HuH-7.5 (cell line): ENCODE measurements at places on chromosomes 1 and 21.

GRCh38 chr1:53308506-53308905 lies 19.4 kb downstream of the LRP8 start:
- no peak for DNase-seq

- no peak for DNase-seq
Observed at GRCh38 chr1:223487887-223488259, 94.7 kb downstream of the CCDC185 start.

GRCh38 chr21:44734841-44735240 lies 23.5 kb upstream of the TSPEAR start:
- no peak for DNase-seq

GRCh38 chr21:34192646-34193285 lies 119.4 kb downstream of the MRPS6 start:
- no peak for DNase-seq

GRCh38 chr1:74652711-74653139 lies 20.9 kb downstream of the ERICH3 start:
- DNase-seq: no peak

GRCh38 chr1:59698386-59698785 lies 116.4 kb upstream of the HOOK1 start:
- DNase-seq: no peak

GRCh38 chr1:192993426-192994085 lies 65.6 kb downstream of the UCHL5 start:
- no peak for DNase-seq

GRCh38 chr1:90919900-90920299 lies 101.9 kb downstream of the ZNF644 start:
- DNase-seq: no peak

- DNase-seq: no peak
Observed at GRCh38 chr1:98104289-98104688, 183.5 kb upstream of the DPYD start.

DNA sequence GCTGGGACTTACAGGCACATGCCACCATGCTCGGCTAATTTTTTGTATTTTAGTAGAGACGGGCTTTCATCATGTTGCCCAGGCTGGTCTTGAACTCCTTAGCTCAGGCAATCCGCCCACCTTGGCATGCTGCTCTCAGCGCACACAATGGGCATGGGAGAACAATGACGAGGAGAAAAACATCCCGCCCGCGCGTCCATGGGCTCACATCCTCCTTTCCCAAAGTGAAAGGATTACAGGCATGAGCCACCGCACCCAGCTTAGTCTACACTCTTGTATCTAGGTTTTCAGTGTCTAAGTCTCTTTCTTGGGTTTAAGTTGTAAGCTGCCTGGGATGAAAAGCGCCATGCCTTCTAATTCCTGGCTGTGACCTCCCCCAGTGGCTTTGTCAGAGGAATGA lies 37.9 kb downstream of the CDK18 start:
- DNase-seq: no peak

DNA sequence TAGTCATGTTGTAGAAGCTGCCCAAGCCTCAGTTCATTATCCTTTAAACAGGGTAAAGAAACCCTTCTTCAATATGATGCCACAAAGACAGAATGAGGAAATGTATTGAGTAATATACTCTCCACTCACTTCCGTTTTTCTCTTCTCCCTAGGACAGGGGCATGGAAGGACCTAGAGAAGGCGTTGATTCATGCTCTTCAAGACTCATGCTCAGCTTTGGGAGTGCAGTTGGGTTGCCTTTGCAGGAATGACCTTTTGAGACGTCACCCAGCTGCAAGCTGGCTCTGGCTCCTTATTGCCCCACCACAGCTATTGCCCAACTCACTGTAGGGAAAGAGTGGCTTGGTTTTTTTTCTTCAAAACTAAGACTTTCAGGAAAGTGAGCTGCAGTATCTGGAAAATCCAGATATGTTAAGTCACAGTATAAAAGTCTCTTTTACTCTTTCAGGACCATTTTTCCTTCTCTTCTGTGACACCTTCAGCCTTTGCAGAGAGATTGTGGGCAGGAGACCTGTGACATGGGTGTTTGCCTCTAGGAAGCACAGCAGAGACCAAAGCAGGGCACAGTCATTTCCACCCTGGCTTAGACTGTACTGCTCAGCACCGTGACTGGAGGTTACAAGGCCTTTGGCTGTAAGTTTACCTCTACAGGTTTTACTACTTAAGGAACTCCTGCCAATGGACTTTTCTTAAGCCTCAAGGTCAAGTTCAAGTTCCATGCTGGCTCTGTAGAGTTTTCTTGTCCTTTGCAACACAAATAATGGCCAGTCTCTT lies 39.5 kb downstream of the XCL2 start:
- DNase-seq: no peak

DNA sequence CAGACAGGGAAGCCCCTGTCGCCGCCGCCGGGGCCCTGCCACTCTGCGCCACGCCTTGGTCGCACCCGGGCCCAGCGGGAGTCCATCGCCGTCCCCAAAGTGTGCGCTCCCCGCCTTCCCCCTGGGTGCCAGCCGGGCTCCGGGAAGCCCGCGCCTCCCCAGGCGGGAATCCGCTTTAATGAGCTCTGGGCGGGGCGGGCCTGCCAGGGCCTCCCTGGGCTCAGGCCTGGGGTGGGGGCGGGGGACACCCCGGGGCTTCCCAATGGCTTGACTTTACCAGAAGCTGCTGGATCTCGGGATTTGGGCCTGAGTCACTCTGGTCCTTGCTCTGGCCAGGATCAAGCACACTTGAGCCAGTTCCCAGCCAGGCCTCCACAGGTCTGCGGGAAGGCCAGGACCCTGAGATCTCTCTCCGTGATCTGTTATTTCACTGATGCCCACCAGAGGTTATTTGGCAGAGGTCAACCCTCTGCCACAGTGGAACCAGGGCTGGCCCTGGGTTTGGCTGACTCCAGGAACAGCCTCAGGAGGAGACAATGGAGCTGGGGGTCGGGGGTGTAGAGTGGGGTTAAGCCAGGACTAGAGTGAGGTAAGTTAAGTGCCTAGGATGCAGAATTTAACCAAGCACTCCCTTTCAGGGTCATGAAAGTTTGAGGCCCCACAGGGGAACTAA lies 178.4 kb upstream of the EDN2 start:
- no peak for DNase-seq

DNA sequence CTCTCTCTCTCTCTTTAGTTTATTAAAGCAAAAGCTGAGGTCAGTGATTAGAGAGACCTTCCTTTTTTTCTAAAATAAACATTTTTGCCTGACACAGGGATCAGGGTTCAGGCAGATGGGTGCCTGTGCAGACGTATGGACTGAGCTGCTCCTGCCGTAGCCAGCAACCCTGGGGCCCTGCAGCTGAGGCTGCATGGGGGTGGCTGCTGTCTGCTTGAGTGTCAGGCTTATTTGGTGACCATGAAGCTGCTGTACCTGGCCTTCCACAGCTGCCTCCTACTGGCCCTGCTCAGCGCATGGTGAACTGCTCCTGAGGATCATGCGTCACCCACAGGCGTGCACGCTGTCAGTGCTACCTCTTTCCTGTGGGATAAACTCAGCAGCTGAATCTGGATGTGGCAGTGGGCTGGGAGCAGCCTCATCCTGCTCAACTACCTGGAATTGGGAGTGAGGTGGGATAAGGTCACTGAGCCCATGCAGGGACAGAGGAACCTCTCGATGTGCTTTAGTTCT lies 35.1 kb downstream of the GNG4 start:
- DNase-seq: peak; percentile 55

- DNase-seq: no peak
Observed at GRCh38 chr1:200426196-200426595, 16.4 kb upstream of the ZNF281 start.

- DNase-seq: no peak
Observed at GRCh38 chr21:23496729-23497128, 2110.6 kb downstream of the MRPL39 start.

DNA sequence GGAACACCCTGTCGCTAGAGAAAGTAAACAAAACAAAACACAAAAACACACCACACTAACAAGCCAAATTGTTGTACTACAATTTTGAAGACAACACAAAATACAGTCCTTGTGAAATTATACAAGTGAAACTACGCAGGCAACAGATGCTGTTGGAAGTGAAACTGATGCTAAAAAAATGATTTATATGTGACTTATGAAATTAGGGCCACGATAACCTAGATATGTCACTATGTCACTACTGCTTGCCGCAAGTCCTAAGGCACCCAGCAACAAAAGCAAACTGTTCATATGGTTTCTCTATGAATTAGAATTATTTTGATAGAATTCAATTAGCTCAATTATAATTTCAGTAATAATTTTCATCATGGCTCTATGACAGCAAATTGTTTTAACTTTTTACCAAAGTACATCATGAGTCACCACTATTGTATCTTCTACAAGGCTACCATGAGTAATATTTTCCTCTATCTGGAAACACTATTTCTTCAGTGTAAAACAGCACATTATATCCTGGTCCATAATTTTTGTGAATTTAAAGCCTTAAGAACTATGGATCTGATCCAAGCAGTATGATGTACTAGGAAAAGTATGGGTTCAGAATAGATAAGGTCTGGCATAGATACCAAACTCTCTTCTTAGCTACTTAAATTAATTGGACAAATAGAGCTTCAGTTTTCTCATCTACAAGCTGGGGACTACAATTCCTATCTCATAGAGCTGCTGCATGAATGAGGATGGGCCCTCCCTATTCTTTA lies 216.3 kb downstream of the COL11A1 start:
- DNase-seq: no peak

DNA sequence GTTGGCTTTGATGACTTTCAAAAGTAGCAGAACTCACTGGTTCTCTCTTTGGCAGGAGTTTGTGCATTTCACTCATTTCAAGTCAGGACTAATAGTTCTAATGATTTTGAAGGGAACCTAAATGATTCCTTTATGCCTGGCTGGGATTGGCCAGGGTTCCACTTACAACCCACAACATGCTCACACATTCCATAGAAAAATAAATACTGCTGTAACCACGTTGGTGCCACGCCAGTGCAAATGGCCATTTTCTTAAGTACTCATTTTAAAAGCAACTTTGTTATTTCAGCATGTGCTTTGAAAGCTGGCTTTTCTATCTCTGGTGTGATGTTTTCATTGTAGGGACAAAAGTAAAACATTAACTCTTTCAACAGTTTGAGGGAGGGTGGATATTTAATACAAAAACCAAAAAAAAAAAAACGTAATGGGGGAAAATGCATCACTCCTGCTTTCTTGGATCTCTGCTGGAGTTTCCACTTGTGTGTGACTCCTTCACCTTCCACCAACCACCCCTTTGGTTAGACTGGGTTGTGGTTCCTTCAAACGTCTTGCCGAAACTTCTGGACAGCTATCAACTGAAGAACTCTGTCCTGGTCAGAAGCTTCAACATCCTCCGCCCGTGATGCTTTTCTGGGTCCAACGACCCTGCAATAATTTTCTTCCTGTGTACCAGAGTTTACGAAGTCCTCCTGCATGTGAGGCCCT lies 300.4 kb upstream of the RUNX1 start:
- DNase-seq: no peak

- DNase-seq: no peak
Observed at GRCh38 chr1:5370311-5370710, 621.9 kb downstream of the NPHP4 start.

DNA sequence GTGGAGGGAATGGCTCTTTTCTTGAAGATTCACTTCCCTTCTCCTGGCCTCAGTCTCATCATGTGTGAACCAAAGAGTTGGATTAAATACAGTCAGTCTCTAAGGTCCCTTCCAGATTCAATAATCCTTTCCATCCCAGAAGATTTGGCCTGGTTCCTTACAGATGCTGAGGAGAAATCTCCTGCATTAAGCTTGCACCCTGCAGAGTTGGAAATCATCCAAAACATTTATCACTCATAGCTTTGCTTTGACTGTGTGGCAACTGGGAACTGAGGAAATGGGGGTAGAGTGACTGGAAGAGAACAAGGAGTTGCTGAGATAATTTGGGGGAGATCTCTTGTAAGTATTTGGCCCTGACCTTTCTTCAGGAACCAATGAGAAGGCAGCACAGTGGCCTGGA lies 220.5 kb upstream of the SGIP1 start:
- no peak for DNase-seq

DNA sequence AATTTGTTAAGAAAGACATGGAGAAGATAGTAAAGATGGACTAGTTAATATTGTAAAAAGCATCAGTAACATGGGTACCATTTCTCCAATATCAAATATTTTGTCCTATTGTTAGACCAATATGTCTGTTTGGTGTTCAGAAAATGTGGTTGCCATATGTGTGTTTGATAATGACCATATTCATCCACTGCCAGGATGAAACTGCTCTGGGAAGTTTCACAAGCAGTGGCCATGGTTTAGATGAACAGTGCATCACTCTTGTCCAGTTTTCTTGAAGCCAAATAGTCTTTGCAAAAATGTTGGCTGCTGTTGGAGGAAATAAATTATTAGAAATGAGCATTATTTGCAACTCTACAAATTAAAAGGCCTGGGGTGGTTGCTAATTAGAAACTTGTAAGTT lies 333.8 kb downstream of the NUF2 start:
- no peak for DNase-seq

GRCh38 chr1:62012095-62012494 lies 182.6 kb upstream of the L1TD1 start:
- no peak for DNase-seq

GRCh38 chr1:169259816-169260215 lies 107.8 kb downstream of the NME7 start:
- DNase-seq: no peak

DNA sequence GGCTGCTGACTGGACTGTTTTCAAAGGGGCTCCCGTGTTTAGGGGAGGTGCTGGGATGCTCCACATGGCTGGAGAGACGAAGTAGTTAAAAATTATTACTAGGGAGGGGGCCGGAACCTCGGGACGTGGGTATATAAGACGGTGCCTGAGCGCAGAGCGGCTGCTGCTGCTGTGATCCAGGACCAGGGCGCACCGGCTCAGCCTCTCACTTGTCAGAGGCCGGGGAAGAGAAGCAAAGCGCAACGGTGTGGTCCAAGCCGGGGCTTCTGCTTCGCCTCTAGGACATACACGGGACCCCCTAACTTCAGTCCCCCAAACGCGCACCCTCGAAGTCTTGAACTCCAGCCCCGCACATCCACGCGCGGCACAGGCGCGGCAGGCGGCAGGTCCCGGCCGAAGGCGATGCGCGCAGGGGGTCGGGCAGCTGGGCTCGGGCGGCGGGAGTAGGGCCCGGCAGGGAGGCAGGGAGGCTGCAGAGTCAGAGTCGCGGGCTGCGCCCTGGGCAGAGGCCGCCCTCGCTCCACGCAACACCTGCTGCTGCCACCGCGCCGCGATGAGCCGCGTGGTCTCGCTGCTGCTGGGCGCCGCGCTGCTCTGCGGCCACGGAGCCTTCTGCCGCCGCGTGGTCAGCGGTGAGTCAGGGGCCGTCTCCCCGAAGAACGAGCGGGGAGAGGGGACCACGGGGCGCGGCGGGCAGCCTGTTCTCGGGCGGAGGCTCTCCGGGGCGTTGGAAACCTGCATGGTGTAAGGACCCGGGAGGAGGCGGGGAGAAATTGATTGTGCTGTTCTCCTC lies at the start of gene CHODL:
Gene CHODL (plus strand): TSS at position 163 of the 793 bp plus-strand sequence. CDS start 391 bp downstream, at position 554.
- DNase-seq: no peak

DNA sequence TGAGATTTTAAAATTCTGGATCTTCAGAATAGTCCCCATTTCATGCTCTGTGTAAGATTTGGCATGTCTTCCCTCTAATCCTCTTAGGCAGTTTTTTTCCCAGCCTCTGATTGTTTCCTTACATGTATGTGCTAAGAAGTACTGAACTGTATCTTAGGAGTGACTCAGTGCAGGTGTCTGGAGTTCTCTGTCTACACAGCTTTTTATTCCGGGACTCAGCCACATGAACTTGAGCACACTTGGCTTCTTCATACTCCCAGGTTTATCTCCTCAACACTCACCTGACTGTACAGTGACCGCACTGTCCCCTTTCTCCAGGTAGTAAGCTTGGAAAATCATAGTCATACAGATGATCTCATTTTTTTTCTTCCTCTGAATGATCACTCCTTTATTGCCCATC lies 50.7 kb downstream of the SYT14 start:
- no peak for DNase-seq
